ENCODE measurements at places on chromosomes 5 and 9.

DNA sequence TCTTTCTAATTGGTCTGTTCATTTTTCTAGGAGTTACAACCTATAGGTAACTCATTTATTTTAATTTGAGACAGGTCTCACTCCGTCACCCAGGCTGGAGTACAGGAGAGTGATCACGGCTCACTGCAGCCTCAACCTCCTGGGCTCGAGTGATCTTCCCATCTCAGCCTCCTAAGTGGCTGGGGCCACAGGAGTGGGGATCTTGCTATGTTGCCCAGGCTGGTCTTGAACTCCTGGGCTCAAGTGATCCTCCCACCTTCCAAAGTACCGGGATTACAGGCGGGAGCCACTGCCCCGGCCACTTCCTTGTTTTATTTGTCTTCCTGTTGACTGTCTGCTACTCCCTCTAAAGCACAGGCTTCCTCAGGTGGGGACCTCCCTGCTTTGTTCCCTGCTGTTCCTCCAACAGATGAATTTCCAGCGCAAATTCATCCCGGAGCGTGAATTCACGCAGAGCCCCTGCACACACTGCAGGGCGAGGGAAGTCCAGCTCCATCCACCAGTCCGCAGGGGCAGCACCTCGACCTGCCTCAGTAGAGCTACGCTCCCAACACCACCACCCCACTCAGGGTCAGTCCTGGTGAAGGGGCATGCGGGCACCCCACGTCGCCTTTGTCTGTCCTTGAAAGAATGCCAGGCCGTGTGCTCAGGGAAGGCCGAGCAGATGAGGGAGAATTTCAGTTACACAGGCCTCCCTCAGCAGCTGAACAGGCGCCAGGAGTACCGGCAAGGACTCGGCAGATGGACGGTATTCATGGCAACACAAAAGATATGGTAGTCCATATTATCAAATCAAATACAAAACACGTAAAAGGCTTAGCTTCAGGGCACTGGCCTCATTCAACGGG lies 6.3 kb downstream of the QSOX2 start:
- no peak for DNase-seq

DNA sequence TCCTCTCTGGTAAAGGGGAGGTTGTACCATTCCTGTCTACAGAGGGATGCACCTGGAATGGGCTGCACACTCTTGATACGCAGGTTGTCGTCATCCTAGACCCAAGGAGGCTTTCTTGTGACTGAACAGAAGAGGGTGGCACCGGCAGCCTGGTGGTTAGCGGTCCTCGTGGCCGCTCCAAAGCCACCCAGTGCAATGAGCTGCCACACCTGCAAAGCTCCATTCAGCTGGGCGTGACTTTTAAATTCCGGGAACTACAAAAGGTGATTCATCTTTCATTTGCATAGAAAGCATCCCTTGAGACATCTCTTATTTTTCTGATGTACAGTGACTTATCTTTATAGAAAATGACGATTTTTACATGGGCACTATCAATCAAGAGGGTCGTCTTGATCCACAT lies 286.1 kb upstream of the IRX1 start:
- DNase-seq, result no peak

GRCh38 chr9:14452539-14452938 lies 138.6 kb upstream of the NFIB start:
- DNase-seq, result no peak

GRCh38 chr5:13944560-13945199 lies at the start of gene DNAH5:
DNAH5 (minus strand) TSS chr5:13944688; CDS start chr5:13944438, 250 bp downstream.
- DNase-seq, result no peak

DNA sequence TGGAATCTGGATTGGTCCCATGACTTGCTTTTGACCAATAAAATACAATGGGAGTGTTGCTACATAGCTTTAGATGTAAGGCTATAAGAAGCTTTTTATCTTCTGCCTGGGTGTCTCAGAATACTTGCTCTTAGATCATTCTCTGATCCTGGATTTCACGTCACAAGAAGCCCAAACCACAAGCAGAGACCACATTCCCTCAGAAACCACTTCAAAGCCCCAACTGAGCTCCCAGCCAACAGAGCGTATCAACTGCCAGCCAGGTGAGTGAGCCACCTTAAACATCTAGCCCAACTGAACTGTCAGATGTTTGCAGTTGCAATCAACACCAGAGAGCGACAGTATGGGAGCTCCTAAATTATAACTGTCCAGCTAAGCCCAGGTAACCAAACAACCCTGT lies 687.1 kb downstream of the TLE1 start:
- no peak for DNase-seq

DNA sequence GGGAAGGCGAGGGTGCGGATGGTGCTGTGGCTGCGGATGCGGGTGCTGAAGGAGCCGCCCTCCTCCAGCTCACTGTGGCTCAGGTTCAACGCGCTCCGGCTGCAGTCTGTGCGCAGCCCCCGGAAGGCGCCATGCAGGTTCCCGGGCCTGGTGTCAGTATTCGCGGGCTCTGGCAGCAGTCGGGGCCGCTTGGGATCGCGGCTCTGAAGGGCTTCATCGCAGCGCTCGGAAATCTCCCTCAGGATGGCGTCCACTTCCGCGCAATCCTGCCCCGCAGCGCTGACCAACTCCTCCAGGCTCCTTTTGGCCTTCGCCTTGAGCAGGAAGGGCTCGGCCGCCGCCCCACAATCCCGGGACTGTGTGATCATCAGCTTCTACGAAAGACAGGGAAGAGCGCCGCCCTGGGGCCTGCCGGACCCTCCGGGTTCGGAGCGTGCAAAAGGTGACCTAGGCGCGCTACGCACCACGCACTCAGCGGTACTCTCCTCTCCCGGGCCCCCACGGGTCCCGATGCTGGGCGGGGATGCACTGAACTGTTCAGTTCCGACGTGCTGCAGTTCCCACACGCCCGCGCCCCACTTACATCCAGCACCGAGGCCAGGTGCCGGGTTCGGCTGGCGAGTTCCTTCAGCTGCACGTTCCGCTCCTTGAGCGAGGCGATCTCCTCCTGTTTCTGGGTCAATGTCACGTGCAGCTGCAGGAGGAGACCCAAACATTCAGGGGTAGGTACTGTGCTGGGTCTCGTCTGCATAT lies 6.5 kb downstream of the MCIDAS start:
- no peak for DNase-seq

GRCh38 chr9:89850631-89851325 lies 246.0 kb downstream of the GADD45G start:
- DNase-seq, result no peak

DNA sequence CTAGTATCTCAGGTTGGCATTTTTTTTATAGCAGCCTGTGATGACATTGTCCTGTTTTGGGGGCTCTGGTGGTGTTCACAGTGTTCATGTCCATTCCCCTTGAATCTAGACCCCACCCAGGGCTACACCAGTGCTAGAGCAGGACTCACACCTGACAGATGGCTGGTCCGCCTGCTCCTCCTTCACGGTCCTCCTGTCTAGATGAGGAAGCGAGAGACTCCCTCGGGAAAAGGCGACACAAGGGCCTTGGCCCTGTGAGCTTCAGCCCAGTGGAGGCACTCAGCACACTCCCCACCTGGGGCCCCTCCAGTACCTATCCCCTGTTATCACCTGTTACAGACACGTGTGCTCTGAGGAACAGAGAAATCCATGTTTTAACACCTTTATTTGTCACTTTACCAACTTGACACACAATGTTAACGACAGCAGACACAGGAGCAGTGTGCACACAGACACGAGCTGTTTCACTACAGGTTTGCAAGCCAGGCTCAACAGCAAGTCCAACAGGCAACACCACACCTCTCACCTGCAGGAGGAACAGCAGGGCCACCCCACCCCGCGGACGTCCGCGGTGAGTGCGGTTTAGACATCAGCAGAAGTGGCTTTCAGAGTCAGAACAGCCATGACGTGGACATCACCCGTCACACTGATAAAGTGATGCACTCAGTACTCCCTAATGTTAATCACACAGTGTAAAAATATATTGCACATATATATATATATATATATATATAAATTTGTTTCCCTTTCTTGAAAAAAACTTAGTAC lies 33.5 kb downstream of the TPPP start:
- no peak for DNase-seq

DNA sequence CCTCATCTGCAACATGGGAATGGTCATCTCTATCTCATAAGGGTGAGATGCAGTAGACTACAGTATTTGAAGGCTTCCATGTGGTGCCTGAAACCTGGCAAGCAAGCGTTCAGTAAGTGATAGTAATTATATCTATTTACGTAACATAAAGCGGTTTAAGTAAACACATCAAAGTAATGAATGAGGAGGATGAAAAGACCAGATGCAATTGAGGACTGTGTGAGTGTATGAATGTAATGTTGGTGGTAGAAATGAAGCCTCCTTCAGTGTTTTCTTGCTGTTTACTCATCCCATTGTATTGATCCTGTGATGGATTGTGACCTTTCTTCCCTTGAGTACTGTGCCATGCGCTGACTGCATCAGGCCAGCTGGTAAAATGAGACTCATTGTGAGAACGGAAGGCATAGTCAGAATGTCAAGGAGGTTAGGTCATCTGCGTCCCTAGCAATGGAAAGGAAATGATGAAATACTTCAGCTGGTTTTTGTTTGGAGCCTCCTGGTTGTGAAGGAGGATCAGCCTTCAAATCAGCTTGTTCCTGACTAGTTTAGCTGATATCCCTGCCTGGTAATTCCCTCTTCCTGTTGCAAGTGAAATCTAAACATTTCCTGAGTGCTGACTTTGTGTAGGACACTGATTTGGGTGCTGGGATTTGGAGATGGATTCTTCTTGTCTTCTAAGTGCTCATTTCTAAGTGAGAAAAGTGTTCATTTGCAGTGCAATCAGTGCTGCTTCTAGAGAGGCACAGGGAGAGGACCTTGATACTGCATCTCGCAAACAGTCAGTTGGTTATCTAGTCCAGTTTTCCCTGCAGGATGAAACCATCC lies 35.6 kb downstream of the TNFSF8 start:
- no peak for DNase-seq

DNA sequence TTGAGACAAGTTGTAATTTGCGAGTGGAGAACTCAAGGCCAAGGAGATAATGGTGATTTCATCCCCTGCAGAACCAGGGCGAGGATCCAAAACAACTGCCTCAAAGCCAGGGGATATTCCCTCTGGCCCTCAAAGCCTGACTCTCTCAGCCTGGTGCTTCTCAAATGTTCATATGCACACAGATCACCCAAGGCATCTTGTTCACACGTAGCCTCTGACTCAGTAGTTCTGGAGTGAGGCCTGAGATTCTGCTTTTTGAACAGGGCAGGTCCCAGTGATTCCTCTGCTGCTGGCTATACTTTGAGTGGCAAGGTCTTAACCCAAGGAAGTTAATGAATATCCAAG lies 30.2 kb upstream of the WWC1 start:
- DNase-seq, result no peak

GRCh38 chr9:137027369-137028262 lies at the start of gene ABCA2:
ABCA2 (minus strand) TSS chr9:137028237; CDS start chr9:137028140, 97 bp downstream.
- DNase-seq, result no peak

- DNase-seq, result peak; percentile 57
These were observed 601 bp downstream of the NNT start for GRCh38 chr5:43603344-43604217.

GRCh38 chr5:76556511-76557221 lies 66.5 kb downstream of the F2RL2 start:
- no peak for DNase-seq

GRCh38 chr5:132462333-132462732 lies 28.2 kb downstream of the IRF1 start:
- no peak for DNase-seq

GRCh38 chr5:80041527-80041926 lies 6.4 kb downstream of the THBS4 start:
- DNase-seq, result no peak

- no peak for DNase-seq
These were observed 2.0 kb downstream of the TNC start for GRCh38 chr9:115115924-115116323.

DNA sequence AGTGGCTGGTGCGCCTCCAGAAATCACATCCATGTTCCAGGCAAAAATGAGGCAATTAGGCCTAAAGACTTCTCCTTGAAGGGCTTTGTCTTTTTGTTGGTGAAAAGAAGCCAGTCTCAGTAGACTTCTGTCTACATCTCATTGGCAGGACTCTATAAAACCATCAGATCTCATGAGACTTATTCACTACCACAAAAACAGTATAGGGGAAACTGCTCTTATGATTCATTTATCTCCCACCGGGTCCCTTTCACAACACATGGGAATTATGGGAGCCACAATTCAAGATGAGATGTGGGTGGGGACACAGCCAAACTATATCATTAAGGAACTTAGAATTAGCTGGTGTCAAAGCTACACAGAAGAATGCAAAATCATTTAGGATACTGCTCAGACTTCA lies 77.7 kb upstream of the SNX2 start:
- no peak for DNase-seq

DNA sequence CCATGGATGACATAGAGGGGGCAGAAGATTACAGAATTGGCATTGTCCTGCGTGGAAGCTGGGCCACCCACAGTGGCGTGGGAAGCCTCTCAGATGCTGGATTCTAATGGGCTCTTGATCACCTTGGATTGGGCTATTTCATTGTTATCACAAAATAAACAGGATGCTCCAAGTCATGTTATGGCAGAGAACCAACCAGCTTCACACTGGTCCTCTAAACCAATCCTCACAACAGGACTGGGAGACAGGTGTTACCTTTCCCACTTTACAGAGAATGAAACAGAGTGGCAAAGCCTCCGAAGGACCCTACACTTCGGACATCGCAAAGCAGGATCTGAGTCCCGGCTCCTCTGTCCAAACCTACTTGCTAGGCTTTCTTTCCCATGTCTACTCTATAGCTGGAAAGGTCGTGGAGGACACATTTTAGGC lies 455 bp upstream of the SMIM3 start:
- no peak for DNase-seq

GRCh38 chr5:6757414-6757969 lies 44.3 kb downstream of the TENT4A start:
- DNase-seq, result no peak

DNA sequence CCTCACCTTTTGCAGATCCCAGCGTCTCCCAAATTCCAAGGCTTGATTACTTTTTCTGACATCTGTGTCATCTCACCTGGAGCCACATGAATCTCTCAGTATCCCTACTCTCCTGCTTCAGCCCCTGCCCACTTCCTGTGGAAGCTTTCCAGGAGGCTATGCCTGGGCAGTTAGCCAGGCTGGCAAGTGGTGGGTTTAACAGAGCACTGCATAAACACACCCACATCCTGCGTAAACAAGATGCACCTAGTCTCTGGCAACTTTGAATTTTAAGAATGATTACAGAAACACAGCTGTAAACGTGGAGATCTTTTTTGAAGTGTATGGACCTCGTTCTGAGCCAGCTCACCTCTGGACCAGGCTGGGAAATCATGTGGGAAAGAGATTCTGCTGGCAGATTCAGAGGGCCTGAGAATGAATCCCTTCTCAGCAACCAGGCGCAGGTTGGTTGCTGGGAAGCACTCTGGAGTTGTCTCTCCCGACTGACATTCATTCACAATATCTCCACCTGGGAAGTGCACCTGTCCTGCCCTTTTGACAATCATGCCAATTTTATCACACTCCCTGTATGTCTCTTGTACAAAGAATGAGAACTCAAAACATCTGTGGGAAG lies 55.7 kb upstream of the FANCC start:
- no peak for DNase-seq

DNA sequence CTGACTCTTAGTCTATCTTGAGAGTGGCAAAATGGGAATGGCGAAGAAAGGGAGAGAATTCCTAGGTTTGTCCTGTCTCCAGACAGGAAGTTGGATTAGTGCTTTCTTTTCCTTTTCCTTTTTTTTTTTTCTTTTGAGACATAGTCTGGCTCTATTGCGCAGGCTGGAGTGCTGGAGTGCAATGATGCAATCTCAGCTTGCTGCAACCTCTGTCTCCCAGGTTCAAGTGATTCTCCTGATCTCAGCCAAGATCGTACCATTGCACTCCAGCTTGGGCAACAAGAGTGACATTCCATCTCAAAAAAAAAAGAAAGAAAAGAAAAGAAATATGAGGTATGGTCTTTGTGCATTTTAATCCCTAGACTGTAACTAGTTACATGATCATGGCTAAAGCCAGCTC lies 12.6 kb upstream of the KIF27 start:
- DNase-seq, result no peak

GRCh38 chr9:70411121-70411929 lies 3.1 kb downstream of the KLF9 start:
- DNase-seq, result peak; percentile 27
